ENCODE measurements at places on chromosomes 12 and 14.

DNA sequence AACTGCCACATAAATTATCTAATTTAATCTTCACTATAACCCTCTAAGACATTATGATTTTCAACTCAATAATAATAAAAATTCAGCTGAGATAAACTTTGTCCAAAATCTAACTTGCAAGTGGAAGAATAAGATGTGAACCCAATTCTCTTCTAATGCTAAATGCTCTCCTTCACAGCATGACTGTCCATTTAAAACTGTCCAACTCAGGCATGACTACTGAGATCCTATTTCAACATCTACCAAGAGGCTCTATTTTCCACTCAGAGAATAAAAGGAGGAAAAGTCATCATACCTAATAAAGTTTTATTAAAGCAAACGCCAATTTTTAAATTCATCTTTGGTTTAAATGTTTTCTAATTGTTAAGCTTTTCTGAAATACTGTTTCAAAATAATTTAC is 183.6 kb downstream of the MED13L start:
- no peak for DNase-seq

GRCh38 chr12:14810953-14811483 is 3.0 kb downstream of the SMCO3 start:
- no peak for DNase-seq

GRCh38 chr14:60221457-60221856 is 27.6 kb upstream of the PPM1A start:
- DNase-seq, result no peak

- DNase-seq, result no peak
These were observed 58.8 kb downstream of the PIK3C2G start for GRCh38 chr12:18320036-18320617.

DNA sequence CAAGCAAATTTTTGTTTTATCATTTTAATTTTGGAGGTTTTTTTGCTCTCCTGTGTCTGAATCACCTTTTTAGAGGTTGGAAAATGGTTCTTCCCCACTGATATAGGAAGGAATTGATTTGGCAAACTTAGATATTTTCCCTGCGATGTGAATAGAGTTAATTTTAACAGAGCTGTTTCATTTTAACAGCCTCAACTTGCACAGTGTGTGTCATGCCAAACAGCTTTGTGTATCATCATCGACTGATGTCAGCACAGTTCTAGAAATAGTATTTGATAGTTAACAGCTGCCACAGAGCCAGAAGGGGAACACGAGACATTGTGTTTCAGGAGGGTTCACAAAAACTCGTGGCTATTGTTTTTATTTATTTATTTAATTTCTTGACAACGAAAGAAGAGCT is 243.1 kb upstream of the FOXN3 start:
- DNase-seq, result no peak

DNA sequence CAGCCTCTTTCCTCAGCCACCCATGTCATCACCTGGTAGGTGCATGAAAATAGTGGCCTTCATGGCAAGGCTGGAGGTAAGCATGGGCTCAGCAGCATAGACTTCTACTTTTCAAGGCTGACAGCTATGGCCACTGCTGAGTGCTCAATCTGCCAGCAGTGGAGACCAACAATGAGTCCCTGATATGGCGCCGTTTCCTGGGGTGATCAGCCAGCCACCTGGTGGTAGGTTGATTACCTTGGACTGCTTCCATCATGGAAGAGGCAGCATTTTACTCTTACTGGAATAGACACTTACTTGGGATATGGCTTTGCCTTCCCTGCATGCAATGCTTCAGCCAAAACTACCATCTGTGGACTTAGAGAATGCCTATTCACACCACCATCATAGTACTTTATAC is 39.5 kb upstream of the USP44 start:
- DNase-seq, result no peak

DNA sequence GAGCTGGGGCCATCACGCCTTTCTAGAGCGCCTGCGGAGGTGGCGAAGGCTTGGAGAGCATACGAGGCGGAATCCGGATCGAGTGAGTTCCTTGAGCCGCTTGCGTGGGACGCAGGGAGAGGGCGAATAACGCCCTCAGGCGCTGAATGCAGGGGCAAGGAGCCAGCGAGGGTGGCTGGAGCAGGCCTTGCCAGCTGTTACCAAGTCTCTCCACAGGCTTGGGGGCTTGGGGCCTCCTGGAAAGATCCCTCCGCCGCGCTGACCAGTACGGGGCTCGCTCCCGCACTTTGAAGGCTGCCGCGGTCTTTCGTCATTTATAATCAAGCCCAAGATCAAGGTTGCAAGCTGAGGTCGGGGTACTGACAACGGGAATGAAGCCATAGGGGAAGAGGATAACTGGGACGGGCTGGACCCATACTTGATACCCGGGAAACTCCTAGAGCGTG is 1.2 kb downstream of the FLRT2 start:
- DNase-seq, result peak; percentile 50

- no peak for DNase-seq
These were observed 52.9 kb downstream of the GNS start for GRCh38 chr12:64706306-64706705.

DNA sequence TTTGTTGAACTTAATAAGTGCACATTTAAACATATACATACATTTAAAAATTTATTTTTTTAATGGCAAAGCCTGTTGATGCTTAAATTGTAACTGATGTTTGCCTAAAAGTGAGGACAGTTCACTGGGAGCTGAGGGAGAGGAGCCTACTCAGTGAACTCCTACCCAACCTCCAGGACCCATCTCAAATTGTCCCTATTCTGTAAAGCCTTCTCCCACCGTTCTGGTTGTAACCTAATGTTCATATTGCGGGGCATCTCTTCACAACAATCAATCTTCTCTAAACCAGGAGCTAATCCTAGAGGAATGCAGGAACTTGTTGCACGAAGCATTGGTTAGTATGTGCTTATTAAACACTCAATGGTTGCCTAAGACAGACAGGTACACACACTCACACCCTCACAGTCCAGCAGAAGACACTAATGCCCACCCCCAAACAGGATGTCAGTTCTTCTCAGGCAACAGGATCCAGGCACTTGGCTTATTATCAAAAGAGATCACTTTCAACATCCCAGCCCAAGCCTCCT is 1.8 kb downstream of the CLMN start:
- no peak for DNase-seq

- DNase-seq, result no peak
These were observed 5.1 kb downstream of the IFI27 start for GRCh38 chr14:94115631-94116030.

DNA sequence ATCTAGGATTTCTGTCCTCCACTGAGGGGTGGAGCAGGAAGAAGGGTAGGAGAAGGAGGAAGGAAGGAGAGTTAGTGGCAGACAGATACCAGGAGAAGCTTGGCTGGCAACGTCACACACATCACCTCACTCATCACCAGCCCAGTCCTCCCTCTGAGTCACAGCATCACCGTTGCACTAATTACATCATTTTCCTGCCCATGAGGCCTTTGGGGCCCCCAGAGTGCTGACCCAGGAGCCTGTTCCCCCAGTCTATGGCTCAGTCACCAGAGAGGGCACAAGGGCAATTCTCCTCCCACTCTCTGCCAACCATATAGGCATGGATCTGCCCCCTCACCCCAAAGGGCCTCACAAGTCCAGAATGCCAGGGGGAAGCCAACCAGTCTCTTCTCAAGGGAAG is 4.6 kb downstream of the RND1 start:
- DNase-seq, result no peak

- DNase-seq, result no peak
These were observed 1.6 kb downstream of the MARK3 start for GRCh38 chr14:103386713-103387329.

DNA sequence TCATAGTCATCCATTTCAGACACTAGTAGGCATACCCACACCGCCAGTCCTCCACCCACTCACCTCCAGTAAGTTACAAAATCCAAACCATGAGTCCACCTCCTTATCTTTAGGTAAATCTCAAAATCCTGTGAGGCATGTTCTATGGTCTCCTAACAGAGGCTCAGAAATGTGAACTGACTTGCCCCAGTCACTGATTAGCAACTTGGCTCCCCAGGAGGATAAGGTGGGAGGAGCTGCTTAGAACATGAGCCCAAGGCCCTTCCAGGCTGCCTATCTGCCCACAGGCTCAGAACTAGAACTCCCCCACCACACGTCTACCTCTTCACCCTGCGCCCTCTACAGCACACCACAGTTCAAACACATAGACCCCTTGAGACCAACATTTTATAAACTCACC is 19.9 kb downstream of the SETD3 start:
- DNase-seq, result no peak

DNA sequence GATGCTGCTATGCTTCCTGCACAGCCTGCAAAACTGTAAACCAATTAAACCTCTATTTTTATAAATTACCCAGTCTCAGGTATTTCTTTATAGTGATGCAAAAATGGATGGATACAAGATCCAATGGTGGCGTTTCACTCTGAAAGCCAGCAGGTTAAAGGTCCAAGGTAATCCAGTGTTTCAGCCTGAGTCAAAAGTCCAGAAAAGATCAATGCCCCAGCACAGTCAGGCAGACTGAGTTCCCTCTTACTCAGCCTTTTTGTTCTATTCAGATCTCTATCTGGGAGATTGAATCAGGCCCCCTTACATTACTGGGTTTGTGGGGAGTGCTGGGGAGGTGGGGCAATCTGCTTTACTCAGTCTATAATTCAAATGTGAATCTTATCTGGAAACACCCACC is 464.5 kb downstream of the GXYLT1 start:
- DNase-seq, result no peak

GRCh38 chr12:76247026-76247646 is 101.1 kb downstream of the BBS10 start:
- DNase-seq, result no peak

DNA sequence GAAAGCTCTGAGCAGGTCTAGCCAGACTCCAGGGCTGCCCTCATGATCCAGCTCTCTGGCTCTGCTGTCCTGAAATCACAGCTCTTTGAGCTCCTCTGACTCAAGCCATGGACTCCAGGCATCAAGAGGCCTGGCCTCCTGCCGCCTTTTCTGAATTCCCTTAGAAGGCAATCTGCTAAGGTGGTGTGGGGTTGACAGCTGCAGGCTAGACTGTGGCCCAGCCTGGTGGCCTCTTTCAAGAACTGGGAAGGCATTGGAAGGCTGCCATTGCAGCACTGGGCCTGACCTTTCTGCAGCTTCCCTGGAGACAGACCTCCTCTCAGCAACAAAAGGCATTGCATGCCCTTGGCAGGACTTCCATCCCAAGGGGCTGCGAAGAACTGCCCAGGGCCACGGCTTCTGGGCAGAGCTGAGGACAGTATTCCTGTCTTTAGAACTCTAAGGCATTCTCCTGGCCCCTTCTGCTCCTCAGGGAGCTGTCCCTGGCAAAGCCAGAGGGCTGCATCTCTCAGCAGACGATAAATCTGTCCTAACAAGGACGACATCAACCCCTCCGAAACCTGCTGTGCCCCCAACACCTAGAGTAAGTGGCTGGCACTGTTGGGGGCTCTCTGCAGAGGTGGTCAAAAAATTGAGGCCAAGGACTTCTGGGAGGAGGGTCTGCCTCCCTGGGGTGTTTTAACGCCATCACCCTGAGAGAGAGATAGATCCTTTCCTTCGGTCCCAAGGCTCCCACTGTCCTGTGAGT is 115.6 kb downstream of the RBM19 start:
- DNase-seq, result no peak

DNA sequence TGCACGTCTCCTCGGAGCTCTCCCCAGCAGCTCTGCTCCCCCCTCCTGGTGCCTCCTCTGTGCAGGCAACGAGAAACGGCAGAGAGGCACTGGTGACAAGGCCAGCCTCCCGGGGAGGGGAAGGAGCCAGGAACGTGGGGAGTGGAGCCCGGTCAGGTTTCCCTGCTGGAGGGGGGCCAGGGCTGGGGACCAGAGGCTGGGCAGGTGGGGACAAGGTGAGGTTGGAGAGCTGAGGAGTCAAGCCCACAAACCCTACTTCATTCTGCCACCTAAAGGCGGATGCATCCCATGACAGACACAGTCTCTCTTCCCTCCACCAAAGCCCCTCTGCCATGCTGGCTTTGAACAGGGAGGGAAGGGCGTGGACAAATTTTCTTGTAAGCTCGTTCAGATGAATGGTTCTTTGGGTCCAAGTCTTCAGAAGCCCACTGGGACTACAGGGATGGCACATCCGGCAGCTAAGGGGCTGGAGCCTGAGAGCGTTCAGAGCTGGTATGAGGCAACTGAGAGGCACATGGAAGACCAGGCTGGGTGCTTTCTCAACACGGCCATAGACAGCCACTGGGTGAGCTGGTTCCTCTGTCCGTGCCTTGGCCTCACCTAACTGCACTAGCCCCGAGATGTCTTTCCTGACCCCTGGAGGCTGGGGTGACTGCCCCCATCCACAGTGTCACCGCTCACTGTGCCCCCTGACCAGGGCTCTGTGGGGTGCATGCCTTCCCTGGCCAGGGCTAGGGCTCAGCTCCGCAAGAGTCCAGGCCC is 105.9 kb downstream of the RBM19 start:
- DNase-seq, result no peak

GRCh38 chr12:131087302-131087818 is 133.7 kb downstream of the ADGRD1 start:
- DNase-seq, result peak; percentile 34

DNA sequence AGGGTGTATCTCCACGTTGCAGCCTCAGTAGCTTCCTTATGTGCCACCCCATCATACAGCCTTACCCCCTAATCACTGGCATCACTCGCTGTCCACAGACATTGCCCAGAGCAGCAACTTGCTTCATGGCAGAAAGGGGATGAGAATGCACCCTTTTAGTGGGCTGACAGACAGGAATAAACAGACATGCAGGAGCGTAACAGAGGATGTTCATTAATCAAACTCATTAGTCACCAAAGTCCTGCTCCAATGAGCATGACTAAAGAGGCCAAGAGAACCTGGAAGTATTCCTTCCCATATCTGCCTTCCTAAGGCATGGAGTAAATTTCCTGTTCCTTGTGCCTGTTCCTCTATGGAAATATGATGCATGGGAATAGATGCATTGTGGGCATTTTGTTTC is 197.0 kb downstream of the PHLDA1 start:
- no peak for DNase-seq

DNA sequence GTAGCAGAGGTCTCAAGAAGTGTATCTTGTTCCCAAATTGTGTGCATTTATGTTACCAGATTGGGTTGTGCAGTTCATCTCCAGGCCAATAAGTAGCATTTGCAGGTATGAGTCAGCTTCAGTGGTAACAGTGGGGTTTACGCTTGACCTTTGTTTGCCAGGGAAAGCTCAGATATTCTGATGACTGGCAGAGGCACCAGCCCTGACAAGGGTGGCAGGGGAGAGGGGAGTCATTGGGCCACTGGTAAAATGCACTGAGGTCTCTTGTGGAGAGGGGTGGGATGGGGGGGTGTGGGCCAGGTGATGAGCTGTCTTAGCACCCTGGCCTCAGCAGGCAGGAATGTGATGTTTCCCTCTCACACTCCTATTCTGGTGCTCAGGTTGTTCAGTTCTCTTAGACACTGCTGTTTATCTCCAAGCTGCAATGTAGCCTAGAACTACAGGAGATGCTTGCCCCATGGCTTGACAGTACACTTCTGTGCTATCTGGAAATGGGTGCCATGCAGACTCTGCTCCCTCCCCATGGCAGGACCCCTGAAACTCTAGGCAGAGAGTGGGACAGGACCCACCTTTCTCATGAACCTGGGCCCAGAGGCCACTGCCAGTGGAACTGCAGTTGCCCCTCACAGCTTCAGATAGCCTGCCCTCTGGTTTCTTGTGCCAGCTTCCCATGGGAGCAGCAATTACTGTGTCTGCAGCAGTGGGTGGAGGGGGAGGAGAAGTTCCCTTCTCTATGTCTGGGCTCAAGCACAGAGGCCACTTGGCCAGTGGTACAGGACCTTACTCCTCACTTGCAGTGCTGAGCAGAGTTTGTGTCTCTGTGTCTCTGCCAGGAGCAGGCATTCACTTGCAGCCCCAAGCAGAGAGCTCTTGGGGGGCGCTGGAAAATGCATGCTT is 31.9 kb downstream of the USP15 start:
- DNase-seq, result no peak

GRCh38 chr12:31655208-31655607 is 4.3 kb upstream of the ETFBKMT start:
- no peak for DNase-seq
